ENCODE measurements at places on chromosomes 6 and 20.

DNA sequence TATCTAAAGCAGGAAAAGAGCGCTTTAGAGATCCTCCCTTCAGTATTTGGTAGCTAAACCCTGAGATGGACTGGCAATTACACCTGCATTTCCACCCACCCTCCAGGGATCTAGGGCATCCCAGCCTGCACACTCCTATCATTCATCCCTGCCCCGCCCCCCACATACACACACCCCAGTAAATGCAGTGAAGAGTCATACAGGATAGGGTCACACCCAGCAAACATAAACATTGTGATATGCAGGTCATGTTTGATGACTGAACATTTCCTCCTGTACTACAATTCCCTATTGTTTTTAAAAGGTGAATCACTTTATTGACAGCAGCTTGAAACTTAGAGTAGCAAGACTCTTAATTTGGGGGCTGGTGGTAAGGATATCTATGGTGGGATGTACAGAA is 112.9 kb downstream of the FOXO3 start:
- no peak for DNase-seq

- no peak for DNase-seq
These were observed 527.1 kb upstream of the MARCKS start for GRCh38 chr6:113329942-113330635.

DNA sequence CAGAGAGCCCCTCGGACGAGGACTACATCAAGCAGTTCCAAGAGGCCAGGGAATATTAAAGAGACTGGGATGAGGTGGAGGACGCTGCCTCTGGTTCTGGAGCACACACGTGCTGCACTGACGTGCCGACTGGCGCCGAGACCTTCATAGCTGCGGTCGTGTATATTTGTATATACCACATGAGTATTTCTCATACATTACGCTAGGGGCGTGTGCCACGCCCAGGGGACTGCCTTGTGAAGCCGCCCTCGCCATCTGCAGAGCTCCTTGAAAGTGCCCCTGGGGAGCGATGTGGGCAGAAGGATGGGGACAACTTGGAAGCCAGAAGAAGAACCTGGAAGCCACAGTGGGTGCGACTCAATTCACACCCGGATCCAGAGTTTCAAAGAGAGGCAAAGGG is 78.3 kb downstream of the ISM1 start:
- no peak for DNase-seq

DNA sequence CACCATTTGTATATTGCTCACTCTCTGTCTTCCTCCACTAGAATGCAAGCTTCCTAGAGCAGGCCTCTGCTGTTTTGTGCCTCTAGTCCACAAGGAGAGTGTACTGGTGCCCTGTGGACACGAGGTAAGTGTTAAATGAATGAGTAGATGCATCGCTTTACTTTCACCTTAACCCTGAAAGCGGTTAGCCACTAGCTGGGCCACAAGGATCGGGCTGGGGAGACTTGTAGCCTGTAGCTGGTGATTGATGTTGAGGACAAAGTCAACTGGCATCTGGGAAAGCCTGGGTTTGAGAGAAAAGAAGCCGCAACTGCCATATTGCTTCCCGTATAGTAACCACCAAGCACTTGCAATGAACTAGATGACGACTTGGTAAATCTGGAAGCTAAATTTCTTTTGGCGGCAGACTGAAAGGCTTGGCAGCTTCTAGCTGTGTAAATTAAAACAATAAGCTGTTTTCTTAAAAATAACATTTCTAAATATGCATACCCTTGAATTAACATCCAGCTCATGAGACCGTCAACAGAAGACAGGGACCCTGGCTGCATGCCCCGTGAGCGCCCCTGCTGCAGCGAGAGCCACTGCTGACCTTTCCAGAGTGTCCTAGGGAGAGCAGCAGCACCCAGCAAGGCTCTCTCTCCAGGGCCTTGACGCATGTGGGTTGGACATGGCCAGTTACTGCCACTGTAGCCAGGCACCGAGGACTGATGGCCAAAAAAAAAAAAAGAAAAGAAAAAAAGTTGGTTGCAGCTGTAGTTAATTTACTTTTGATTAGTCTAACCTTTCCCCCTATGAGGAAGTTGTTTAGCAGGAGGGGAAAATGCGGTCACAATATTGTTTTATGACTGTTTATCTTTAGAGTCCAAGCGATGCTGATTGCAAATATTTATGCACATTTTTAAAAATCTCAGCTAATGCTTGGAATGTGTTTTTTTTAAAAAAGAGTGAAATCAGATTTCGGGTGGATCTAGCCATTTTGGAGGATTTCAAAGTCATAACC is 315.1 kb downstream of the TFAP2C start:
- DNase-seq = no peak

GRCh38 chr6:121837545-121838229 is 402.2 kb downstream of the GJA1 start:
- peak; percentile 3 for DNase-seq

GRCh38 chr6:100664274-100665040 is 199.7 kb upstream of the SIM1 start:
- DNase-seq = peak; percentile 50

GRCh38 chr20:59320854-59321647 is 20.6 kb downstream of the EDN3 start:
- no peak for DNase-seq

DNA sequence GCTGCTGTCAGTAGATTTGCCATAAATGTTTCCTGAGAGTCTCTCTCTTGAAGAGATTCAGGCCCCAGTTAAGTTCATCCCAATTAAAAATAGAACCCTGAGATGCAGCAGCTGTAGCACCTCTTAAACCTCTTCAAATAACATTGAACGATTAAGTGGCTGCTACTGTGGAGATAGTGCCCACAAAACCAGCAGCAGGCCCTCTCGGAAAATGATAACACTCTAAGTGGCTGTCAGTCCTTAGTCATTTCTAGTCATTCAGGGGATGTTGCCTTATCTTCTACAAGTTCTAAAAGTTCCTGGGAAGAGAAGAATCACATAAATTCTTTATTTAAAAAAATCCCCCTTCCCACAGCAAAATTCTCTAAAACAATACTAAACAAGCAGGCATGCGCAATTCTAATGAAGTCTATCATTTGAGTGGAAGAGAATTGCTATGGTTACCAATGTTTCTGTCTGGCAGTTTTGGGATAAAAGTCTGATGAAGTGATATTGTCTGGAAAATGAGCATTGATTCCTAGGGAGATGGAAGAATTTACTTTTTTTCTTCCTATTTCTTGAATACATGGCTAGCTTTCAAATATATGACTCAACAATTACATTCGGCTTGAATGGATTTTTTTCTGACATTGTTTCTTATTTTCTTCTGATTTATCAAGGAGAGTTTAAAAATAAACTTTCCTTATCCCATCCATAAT is 131.9 kb downstream of the TRMT11 start:
- DNase-seq = no peak

- peak; percentile 77 for DNase-seq
These were observed 10.1 kb downstream of the MAP3K5 start for GRCh38 chr6:136782021-136782770.

DNA sequence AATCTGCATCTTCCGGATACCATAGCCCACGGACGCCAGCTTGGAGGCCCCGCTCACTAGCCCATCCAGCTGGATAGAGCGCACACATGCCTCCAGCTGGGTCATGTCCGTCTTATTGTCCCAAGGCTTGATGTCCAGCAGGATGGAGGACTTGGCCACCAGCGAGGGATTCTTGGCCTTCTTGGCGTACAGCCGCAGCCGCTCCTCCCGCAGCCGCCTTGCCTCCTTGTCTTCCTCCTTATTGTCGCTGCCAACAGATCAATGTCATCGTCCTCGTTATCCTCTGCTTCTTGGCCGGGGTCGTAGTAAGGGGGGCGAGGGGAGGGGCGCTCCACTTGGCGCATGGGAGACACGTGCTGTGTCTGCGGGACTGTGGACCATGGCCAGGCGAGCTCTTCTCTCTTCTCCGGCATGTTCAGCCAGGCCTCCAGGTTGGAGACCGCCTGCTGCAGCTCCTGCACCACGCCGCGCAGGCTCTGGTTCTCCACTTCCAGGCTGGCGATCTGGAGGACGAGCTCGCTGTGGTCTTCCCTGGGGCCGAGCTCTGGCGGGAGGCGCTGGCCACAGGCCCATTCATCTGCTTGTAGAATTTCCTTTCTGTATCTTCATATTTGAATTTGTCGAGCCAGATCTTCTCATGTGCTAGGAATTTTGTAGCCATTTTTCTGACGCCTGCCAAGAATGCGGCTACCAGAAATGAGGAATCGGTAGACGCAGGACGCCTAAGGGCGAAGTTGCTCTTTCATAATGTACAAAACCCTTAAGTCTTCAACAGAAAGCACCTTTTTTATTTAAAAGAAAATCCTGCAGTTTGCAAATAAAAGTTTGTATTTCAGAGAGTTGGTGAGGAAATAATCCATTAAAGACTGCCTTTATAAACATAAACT is 60.1 kb upstream of the PTPRK start:
- no peak for DNase-seq

GRCh38 chr6:112184951-112185350 is 69.4 kb downstream of the LAMA4 start:
- no peak for DNase-seq

GRCh38 chr20:60752741-60753420 is 499.2 kb upstream of the CDH4 start:
- DNase-seq = no peak

- no peak for DNase-seq
These were observed 95.3 kb downstream of the MDGA1 start for GRCh38 chr6:37602346-37602745.

GRCh38 chr6:89132057-89132456 is 13.8 kb upstream of the PM20D2 start:
- no peak for DNase-seq

GRCh38 chr6:90194371-90194841 is 102.2 kb downstream of the BACH2 start:
- DNase-seq = no peak

DNA sequence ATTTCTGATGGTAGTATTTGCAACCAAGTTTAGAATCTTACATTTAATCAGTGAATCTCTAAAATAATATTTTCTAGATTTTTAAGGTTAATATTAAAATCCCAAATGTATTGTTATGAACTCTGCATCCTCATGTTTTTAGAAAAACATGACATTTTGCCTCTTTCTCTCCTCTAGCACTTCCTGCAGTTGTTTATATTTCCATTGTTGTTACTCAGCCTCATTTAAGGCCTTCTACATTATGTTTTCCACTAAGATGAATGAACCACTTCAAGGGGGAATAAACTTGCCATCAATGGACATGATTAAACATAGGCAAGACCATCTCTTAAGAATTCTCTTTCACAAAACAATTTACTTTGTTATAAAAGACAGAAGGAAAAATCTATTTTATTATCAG is 333.5 kb upstream of the IRAK1BP1 start:
- DNase-seq = no peak

DNA sequence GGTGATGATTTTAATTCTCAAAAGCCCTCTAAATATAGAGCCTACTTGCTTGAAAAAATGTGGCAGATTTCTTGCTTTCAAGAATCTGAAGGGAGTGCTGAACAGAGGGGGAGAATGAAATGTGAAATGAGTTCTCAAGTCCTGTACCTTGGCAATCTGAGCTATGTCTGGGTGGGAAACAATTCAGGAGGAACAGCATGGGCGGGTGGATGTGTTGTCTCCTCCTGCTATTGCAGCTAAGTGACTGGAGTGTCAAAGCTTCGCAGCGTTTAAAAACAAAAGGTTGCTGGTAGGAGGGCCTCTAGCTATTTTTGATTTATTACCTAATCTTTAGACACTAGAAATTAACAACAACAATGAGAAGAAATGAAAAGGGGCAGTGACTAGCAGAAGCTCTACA is 102.5 kb upstream of the ARG1 start:
- no peak for DNase-seq

DNA sequence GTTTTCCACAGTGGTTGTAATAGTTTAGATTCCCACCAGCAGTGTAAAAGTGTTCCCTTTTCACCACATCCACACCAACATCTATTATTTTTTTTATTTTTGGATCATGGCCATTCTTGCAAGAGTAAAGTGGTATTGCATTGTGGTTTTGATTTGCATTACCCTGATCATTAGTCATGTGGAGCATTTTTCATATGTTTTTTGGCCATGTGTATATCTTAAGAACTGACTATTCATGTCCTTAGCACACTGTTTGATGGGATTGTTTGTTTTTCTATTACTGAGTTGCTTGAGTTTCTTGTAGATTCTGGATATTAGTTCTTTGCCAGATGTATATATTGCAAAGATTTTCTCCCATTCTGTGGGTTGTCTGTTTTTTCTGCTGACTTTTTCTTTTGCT is 820.1 kb downstream of the TENT5A start:
- no peak for DNase-seq

GRCh38 chr6:26234421-26235301 is 130.3 kb upstream of the BTN3A2 start:
- DNase-seq = peak; percentile 78

DNA sequence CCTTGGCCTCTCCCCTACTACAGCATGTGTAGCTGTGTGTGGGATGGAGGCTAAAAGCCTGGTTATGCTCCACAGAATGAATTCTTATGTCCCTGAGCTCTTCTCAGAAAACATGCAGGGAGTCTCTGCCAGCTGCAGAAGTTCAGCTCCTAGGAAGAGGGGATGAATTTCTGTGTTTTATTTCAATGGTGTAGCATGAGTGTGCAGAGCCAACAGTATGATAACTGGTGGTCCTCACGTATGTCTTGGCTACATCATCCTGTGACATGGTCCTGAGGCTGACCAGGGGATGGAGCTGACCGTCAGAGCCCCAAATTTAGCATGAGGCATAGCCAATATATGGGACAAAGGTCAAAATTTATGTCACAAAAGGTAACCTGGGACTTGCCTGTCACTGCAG is 266.1 kb downstream of the ADGB start:
- no peak for DNase-seq

GRCh38 chr6:130076512-130076911 is 58.1 kb downstream of the L3MBTL3 start:
- DNase-seq = peak; percentile 22

GRCh38 chr20:42688576-42688975 is 501.1 kb downstream of the PTPRT start:
- no peak for DNase-seq

DNA sequence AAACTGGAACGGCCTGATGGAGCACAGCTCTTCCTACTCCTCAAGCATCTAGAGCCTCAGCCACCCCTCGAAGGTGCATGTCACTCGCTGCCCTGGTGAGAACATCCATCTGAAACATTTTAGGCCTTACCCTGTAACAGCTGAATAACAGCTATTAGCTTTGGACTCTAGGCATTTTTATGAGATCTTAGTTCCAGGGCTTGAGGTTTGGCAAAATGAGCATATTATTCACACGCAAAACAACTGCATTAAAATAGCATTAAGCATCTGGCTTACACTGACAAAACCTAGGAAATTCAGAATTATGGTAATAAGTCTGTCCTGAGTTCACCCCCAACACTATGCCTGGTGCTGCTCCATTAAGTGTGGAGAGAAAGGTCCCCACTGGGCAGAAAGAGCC is 56.1 kb downstream of the ADAT2 start:
- DNase-seq = no peak
